Lung microvascular endothelial cell (primary cell): ENCODE measurements at places on chromosomes 2 and 18. TPM values are rescaled to one million over a fixed set of nuclear protein-coding genes. Genes with fewer than 3 reads are reported as not detected.

Gene TXNDC2
- total RNA-seq: under 0.01 TPM in 1 of 2 replicates, not detected in the other

Gene NIF3L1
- total RNA-seq: 11.1 and 12.9 TPM in 2 replicates

Gene HADHB
- total RNA-seq: 97.2 and 107 TPM in 2 replicates

Gene MC5R
- not detected in 2 replicates for total RNA-seq

Gene NFU1
- total RNA-seq: 34.9 and 40.9 TPM in 2 replicates

Gene TCF7L1
- 2.8 and 7.5 TPM in 2 replicates for total RNA-seq

Gene ZNF521
- total RNA-seq: 74.3 and 130 TPM in 2 replicates

Gene MYO3B
- not detected in 2 replicates for total RNA-seq

Gene CYP27C1
- not detected in 2 replicates for total RNA-seq

Gene CXCR1
- not detected in 2 replicates for total RNA-seq

Gene LIMS1
- total RNA-seq: 211 and 375 TPM in 2 replicates

Gene GPR45
- total RNA-seq: not detected in 2 replicates

Gene PSMD14
- total RNA-seq: 47.0 and 63.0 TPM in 2 replicates

Gene MLPH
- 0.20 and 0.22 TPM in 2 replicates for total RNA-seq

Gene ASB3
- 16.6 and 21.2 TPM in 2 replicates for total RNA-seq

Gene TSPYL6
- total RNA-seq: not detected in 2 replicates

Gene DNAH6
- under 0.01 TPM in 1 of 2 replicates, not detected in the other for total RNA-seq

Gene PSME4
- 24.4 and 32.3 TPM in 2 replicates for total RNA-seq

Gene ANKRD30BL
- total RNA-seq: not detected in 2 replicates

Gene NPAS2
- 4.8 and 11.7 TPM in 2 replicates for total RNA-seq

Gene SLC4A3
- under 0.01 and 0.22 TPM in 2 replicates for total RNA-seq

Gene CNGA3
- not detected in 2 replicates for total RNA-seq

Gene MRPL19
- 22.6 and 22.7 TPM in 2 replicates for total RNA-seq

Gene LOXHD1
- total RNA-seq: not detected in 2 replicates

Gene SERPINB4
- total RNA-seq: not detected in 2 replicates
